Kidney capillary endothelial cell (primary cell): ENCODE measurements at places on chromosomes 4 and X.

DNA sequence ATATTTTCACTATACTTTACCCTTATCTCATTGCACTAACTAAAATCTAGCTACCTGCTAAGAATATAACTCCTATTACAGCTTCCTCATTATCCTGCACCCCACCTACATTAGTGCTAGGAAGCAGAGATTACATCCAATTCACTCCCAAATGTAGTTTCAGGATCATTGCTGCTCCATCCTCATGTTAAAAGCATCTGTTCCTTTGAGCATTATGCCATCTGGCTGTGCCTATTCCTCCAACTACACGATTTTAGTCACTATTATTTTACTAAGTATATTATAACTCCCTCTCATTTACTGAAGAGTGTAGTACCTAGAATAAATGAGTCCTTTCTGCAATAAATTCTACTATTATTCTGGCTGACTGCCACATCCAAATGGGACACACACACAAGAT, 1586.9 kb downstream of the TECRL start:
- DNase-seq = no peak

DNA sequence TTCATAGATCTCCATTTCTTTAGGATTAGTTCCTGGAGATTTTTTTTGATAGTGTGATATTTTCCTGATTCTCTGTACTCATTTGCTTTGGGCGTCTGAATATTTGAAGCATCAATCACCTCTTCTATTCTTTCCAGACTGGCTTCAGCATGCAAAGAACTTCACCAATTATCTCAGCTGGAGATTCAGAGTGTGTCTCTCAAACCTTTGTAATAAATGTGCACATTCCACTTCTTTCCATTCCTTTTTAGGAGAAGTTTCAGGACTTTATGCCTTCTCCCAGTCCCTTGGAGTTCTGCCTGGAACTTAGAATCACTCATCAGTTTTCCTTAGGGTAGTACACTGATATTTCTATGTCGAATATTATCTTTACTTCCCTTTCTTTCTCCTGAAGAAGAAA, 334.8 kb downstream of the TEX13C start:
- no peak for DNase-seq

DNA sequence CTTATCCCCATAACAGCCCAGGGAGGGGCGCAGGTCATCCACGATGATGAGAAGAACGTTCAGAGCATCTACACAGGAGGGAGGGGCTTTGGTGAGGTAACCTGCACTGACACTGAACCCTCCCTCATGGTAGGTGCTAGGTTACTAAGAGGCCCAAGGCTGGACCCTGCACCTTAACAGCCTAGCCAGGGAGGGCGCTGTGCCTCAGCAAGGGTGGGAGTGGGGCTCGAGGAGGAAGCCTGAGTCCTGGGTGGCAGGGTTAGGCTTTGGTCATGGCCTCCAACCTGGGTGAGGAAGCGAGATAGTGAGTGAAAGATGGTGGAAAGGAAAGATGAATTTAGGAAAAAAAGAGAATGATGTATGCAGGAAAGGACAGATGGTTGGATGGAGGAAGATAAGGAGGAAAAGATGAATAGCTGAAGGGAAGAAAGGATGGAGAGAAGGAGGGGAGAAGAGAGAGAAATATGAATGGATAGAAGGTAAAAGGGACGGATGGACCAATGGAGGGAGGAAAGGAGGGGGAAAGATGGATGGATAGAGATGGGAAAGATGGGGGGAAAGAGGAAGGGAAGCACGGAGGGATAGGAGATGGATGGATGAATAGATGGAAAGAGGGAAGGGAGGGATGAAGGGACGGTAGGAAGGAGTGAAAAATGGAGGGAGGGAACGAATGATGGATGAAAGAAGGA, 736 bp downstream of the IDS start:
- DNase-seq = no peak

DNA sequence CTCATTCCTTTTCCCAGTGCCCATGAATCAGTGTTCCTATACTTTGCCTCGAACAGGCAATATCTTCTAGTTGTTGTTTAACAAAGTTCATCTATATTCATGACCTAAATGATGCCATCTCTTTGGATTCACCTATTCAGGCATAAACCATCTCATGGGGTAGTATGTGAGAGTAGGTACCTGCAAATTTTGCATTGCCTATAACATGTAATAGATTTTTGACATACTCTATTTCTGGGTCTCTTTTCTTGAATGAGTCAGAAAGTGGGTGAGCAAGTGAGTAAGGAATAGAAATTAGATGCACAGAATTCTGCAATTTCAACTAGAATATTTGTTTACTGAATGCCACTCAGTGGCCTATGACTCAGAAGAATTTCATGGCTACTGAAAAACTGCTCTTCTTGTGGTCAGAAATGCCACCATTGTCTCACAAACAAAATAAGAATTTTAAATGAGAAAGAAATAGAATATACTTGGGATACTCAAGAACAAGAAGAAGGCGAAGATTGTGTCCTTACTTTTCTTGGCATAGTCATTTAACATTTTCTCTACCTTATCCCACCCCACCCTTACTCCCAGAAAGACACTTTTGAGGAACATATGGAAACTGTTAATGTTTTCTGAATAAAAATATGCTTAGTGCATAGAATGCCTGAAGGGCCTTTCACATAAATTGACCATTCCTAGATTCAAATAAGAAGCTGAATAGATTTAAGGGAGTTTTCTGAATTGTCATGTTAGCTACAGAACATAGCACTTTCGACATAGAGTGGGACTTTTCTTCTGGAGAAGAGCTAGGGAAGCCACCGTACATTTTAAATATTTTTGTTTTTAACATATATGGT, 86.8 kb downstream of the HHIP start:
- DNase-seq = no peak

GRCh38 chr4:85393201-85393600, 81.7 kb upstream of the ARHGAP24 start:
- no peak for DNase-seq

GRCh38 chrX:24387724-24388123, 27.3 kb downstream of the SUPT20HL1 start:
- DNase-seq = no peak

DNA sequence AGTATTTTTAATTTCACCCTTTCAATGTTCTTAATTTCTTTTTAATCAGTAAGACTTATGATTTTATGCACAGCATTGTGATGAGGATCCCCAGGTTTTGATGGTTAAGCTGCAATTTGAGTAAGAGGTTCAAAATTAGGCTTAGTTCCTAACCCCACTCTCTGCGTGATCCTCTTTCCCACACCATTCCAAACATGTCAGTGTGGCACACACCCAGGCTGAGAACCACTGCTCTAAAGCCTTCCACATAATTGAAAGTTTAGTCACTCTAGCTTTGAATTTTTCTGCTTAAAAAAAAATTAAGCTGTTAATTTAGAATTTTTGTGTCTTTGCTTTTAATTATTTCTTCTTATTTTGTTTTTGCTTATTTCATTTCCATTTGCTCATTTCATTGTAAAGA, 68.8 kb upstream of the SLC7A11 start:
- no peak for DNase-seq

DNA sequence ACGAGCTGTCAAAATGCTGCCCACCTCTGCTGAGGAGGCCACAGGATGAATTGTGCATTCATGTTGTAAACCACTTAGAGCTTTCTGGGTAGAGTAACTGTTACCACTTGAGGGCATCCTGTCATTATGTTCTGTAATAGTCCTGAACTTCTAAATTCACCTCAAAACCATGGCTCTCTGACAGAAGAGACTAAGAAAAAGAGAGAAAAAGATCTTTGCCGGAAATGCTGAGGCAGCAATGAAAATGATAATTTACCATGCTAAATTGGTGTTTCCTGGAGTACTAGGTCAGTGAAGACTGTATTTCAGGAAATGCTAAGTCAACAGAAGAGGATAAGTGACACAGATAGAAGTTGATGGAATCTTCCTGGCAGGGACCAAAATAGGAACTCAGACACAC, 942.3 kb upstream of the SLIT2 start:
- DNase-seq = no peak

GRCh38 chrX:3548765-3549391, 164.6 kb downstream of the PRKX start:
- peak; percentile 40 for DNase-seq

GRCh38 chrX:72100824-72101351, 30.8 kb downstream of the RTL5 start:
- no peak for DNase-seq

GRCh38 chr4:22688236-22688635, 4.5 kb upstream of the GBA3 start:
- DNase-seq = no peak

- DNase-seq = no peak
Measured at GRCh38 chr4:179836179-179837075, 2394.2 kb upstream of the AGA start.

DNA sequence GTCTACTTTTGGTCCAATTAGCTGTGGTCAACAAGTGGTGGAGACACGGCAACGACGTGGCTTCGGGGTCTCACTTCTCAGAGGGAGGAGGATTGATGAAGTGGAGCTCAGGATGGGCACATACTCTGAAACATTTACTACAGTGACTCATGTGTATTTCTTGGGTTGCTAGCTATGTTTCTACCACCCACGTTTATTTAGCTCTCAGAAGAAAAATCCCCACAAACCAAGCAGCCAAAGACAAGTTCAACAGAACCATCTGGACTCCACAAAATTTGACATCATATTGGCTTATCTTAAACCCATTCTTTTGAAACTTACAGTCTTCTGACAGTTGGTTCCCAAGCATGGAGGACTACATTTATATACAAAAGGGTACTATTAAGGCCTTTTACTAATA, 158.0 kb downstream of the CBLL2 start:
- DNase-seq = no peak

- DNase-seq = no peak
Measured at GRCh38 chr4:133593764-133594163, 444.7 kb downstream of the PCDH10 start.

- DNase-seq = no peak
Measured at GRCh38 chrX:150887906-150888465, 10.5 kb downstream of the CD99L2 start.

GRCh38 chr4:19722404-19722803, 529.3 kb upstream of the SLIT2 start:
- peak; percentile 62 for DNase-seq

DNA sequence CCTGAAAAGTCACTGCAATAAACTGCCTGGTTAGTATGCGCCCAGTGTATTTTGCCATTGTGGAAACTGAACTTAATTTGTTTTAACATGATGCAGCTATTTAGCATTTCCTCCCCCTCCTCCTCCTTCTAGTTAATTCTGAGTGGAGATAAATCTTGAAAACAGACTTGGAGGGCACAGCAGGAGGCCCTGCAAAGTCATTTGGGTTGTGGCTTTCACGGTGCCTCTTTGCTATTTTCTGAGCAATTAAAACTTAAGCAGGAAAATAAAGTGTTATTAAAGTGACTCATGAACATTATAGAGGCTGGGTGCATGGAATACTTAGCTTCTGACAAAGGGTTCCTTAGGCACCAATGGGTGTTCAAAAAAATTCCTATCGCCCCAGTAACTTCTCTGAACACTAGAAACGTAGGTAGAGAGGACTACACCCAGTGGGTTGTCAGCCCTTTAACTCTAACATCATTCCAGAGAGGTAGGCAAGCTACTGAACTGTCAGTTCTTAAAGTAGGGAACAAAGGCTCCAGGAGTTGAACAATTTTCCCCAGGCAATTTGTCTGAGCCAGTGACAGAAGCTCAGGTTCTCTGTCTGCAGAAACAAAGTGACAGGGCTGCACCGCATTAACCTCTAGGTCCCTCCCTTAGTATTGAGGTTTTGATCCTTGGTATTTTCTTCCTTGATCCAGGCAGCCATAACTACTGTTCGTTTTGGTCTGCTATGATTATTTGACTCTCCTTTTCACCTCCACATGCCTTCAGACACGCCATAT, 158.3 kb upstream of the KIT start:
- no peak for DNase-seq

- no peak for DNase-seq
Measured at GRCh38 chr4:107120661-107121060, 84.5 kb upstream of the DKK2 start.

GRCh38 chrX:24034485-24034884, 7.5 kb upstream of the KLHL15 start:
- no peak for DNase-seq

DNA sequence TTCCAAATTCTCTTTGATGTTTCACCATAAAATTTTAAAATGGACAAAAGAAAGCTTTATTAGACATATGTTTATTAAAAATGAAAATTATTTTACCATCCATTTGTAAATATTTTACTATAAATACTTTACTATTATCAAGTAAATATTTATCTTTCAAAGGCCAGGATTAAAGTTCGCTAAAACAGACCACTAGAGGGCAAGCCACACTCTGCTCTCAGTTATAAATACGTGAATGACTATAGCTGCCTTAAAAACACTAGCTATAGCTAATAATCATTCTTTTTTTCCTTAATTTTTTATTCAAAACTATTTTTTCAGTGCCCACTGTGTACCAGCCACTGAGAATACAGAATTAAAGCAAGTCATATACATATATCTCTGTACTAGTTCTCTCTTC, 38.6 kb downstream of the UNC5C start:
- DNase-seq = peak; percentile 21

GRCh38 chr4:82275431-82276331, 98.1 kb downstream of the HNRNPD start:
- DNase-seq = no peak

GRCh38 chrX:119537487-119537886, 27.7 kb downstream of the STEEP1 start:
- no peak for DNase-seq

DNA sequence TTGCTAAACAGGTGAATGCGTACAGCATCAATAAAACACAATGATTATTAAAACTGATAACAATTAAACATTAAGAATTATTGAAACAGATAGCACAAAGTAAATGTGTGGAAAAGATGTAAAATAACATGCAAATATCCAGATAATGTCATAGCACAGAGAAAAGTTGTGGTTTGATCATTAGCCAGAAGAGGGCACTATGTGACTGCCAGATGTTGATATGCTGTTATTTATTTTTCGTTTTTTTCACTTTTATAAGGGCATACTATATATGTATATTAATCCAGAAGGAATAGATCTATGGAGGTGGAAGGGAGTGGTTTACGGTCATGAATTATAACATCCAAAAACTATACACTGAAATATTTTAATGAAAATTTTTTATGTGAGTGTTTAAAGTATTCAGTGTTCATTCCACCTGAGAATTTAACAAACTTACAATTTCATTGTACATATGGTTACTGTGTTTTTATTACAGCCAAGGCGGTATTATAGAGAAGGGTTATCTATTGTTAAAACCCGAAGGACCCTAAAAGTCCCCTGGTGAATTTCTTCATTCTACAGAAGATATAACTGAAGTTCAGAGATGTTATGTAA, 211.9 kb upstream of the UGT8 start:
- DNase-seq = peak; percentile 40
